Activated CD8-positive, alpha-beta memory T cell treated with anti-CD3 and anti-CD28 coated beads for 36 hours (primary cell): ENCODE measurements at places on chromosomes 11 and 22. TPM values are rescaled to one million over a fixed set of nuclear protein-coding genes. Genes with fewer than 3 reads are reported as not detected.

The FOSL1 gene
- total RNA-seq, result 24.7 TPM

The CASP5 gene
- total RNA-seq, result not detected

The MMP11 gene
- 0.74 TPM for total RNA-seq

The GLB1L2 gene
- 9.0 TPM for total RNA-seq

The MFRP gene
- total RNA-seq, result not detected

The C11orf86 gene
- not detected for total RNA-seq

The SYT12 gene
- total RNA-seq, result not detected

The CAPN5 gene
- 1.0 TPM for total RNA-seq

The HSPB2 gene
- not detected for total RNA-seq

The BACE1-AS gene
- total RNA-seq, result 4.8 TPM

The WBP2NL gene
- 0.42 TPM for total RNA-seq

The SYT7 gene
- total RNA-seq, result 0.15 TPM

The NOX4 gene
- total RNA-seq, result not detected

The BTBD10 gene
- 22.5 TPM for total RNA-seq

The APBB1 gene
- 37.2 TPM for total RNA-seq

The ZNF214 gene
- total RNA-seq, result not detected

The BCO2 gene
- total RNA-seq, result 0.32 TPM

The GRM5 gene
- total RNA-seq, result not detected

The OR52I1 gene
- not detected for total RNA-seq

The OR6T1 gene
- not detected for total RNA-seq
